Esophagus squamous epithelium (tissue), 5 donors: ENCODE measurements at places on chromosomes 2 and 18. TPM values are rescaled to one million over a fixed set of nuclear protein-coding genes. Genes with fewer than 3 reads are reported as not detected.

DNA sequence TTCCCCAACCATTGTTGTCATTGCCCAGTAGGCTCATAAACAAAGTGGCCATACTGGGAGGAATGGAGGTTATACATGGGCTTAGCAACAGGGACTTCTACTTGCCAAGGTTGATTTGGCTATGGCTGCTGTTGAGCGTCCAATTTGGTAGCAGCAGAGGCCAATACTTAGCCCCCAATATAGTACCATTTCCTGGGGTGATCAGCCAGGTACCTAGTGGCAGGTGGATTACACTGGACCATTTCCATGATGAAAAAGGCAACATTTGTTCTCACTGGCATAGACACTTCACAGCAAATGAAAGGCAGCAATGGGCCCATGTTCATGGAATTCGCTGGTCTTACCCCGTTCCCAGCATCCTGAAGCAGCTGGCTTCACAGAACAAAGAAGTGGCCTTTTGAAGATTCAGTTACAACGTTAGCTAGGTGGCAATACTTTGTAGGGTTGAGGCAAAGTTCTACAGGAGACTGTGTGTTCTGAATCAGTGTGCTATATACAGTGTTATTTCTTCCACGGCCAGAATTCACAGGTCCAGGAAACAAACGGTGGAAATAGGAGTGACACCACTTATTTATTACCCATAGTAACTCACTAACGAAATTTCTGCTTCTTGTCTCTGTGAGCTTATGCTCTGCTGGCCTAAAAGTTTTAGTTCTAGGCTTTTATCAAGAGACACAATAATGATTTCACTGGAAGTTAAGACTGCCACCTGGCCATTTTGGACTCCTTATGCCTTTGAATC, 37.5 kb downstream of the FBXO11 start:
- no peak for DNase-seq
- peaks cover 80% of the 10 kb centered on the region for H3K4me1 ChIP-seq
- H3K27me3 ChIP-seq, result no peaks in the 10 kb centered on the region
- no peak overlapping the region for H3K4me3 ChIP-seq
- peaks cover 4% of the 10 kb centered on the region for H3K36me3 ChIP-seq
- no peak overlapping the region for H3K27ac ChIP-seq

GRCh38 chr18:48932822-48933510, 17.8 kb downstream of the SMAD7 start:
- no peak for DNase-seq
- no peak overlapping the region for H3K27ac ChIP-seq
- H3K4me1 ChIP-seq, result peaks cover 62% of the 10 kb centered on the region
- H3K27me3 ChIP-seq, result no peaks in the 10 kb centered on the region
- H3K4me3 ChIP-seq, result no peak overlapping the region

DNA sequence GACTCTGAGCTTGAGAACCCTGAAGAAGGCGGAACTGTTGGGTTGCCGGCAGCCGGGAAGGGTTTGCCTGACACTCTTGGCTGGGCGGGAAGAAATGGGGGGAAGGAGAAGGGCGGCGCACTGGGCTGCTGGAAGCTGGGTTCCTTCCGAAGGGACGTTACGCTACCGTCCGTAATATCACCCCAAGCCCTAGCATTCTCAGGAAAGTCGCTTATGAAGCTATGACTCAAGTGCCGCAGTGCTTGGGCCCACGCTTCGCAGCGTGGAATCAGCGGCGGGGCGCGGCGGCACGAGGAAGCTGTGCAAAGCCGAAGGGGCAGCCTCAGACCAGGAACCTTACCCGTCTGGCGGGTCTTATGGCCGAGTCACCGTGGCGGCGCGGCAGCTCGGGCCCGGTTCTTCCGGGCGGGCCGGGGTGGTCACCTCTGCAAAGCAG, 50.2 kb upstream of the SIGLEC15 start:
- H3K36me3 ChIP-seq, result no peaks in the 10 kb centered on the region
- peak overlapping the region; percentile 54 for H3K4me3 ChIP-seq
- peaks cover 2% of the 10 kb centered on the region for H3K27me3 ChIP-seq
- no peak for DNase-seq

DNA sequence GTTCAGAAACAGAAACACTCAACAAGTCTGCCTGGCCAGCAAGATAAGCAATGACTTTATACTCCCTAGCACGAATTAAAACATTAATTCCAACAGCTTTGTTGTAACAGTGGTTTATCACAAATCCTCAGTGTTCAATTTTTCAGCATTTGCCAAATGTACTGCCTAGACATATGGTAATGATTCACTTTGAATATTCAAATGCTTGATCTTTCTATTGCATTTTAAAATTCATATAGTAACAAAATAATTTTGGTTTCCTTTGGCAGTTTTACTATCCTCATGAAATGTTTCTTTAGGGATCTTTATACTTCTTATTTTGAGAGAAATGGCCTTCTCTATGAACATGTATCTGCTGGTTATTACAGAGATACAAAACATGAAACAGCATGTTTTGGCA, 851.8 kb upstream of the NXPH2 start:
- no peak overlapping the region for H3K4me3 ChIP-seq
- no peaks in the 10 kb centered on the region for H3K27me3 ChIP-seq
- no peaks in the 10 kb centered on the region for H3K36me3 ChIP-seq
- H3K4me1 ChIP-seq, result no peaks in the 10 kb centered on the region
- no peak overlapping the region for H3K27ac ChIP-seq
- DNase-seq, result no peak

DNA sequence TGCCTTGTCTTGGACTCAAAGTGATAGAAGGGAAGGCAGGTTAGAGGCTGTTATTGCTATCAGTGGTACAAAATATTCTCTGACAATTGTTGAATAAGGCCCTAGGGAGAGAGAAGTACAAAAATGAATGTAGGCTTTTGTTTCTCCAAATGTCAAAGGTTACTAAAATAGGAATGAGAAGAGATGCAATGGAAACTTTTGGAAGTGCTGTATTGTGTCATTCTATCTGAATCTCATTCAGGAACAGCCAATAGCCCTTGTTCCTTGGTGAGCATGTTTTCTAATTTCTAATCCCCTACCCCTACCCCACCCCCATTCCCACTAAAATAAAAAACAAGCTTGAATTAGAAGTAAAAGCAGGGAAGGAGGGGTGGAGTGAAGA, 166.4 kb downstream of the GPD2 start:
- no peak for DNase-seq
- H3K27ac ChIP-seq, result no peak overlapping the region
- H3K4me1 ChIP-seq, result no peaks in the 10 kb centered on the region

DNA sequence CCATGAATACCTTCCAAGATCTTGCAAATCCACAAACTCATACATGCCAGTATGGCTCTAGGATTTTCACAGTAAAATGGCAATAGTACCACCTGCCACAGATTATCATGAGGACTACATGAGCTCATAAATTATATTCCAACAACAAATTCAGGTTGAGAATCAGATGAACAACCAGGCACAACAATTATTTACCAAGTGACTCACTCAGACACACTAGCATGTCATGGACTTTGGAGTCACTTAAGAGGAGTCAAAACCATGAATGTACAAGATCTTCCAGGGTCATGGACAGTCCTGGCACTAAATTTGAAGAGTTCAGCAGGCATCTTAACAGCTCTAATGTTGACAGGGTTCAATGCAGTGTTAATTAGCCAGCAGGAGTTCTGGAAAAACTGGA, 34.4 kb upstream of the BZW1 start:
- no peak overlapping the region for H3K27ac ChIP-seq
- no peak for DNase-seq
- H3K27me3 ChIP-seq, result no peaks in the 10 kb centered on the region
- no peak overlapping the region for H3K4me3 ChIP-seq
- no peaks in the 10 kb centered on the region for H3K36me3 ChIP-seq
- no peaks in the 10 kb centered on the region for H3K4me1 ChIP-seq

GRCh38 chr2:72109291-72109690, 38.4 kb downstream of the CYP26B1 start:
- H3K4me3 ChIP-seq, result no peak overlapping the region
- H3K27ac ChIP-seq, result no peak overlapping the region
- DNase-seq, result no peak
- no peaks in the 10 kb centered on the region for H3K4me1 ChIP-seq
- H3K27me3 ChIP-seq, result no peaks in the 10 kb centered on the region

- H3K4me1 ChIP-seq, result no peaks in the 10 kb centered on the region
- no peak for DNase-seq
- no peaks in the 10 kb centered on the region for H3K36me3 ChIP-seq
- no peaks in the 10 kb centered on the region for H3K27me3 ChIP-seq
- no peak overlapping the region for H3K27ac ChIP-seq
Measured at GRCh38 chr2:36861896-36862295, 104.4 kb downstream of the STRN start.

DNA sequence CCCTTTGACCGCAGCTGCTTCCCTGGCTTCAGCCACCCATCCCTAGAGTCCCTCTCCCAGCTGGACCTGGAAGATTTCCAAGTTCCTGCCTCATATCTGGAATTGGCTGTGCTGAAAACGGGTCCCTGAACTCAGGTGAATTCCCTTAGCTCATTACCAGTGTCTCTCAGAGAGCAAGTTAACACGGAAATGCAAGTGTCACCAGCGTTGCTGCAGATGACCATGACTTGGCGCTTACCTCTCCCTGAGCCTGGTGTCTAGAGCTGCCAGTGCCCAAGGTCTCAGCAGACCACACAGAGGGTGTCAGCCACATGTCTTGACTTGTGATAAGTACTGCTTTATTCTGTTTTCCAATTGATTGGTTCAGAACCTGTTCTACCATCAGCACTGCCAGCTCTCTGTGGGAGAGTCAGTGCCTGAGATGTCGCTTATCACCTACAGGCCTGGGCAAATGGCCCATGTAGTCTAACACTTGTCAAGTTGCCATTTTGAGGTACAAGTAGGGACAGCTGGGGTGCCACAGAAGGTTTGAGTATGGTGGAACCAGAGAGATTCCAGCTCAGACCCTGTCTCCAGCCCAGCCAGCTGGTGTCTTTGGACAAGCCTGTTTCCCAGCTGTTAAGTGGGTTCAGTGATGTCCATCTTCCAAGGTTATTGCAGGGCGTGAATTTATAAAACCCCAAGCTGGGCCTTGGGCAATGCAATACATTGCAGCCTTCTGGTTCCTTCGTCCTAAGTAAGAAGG, 48.7 kb downstream of the LYPD1 start:
- DNase-seq, result no peak
- H3K27me3 ChIP-seq, result no peaks in the 10 kb centered on the region
- no peaks in the 10 kb centered on the region for H3K36me3 ChIP-seq

DNA sequence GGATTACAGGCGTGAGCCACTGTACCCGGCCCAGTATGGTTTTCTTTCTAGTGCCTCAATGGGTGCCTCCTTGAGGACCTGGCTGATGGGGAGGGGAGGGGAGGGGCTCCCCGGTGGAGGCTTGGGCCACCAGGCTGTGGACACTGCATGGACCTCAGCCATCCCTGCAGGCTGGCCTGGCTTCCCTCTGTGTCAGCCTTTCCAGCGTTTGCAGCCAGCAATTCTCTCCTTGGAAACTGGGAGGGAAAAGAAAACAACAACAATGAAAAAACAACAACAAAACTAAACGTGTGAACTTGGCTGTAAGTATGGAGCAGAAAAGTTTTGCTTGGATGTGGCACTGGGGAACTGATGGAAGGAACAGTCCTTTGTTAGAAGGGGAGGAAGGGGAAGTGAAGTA, 159.3 kb downstream of the GLI2 start:
- no peaks in the 10 kb centered on the region for H3K4me1 ChIP-seq
- H3K36me3 ChIP-seq, result no peaks in the 10 kb centered on the region
- no peak overlapping the region for H3K4me3 ChIP-seq
- peaks cover 22% of the 10 kb centered on the region for H3K27me3 ChIP-seq

GRCh38 chr2:137927846-137928245, 36.4 kb upstream of the HNMT start:
- H3K4me1 ChIP-seq, result no peaks in the 10 kb centered on the region
- no peak overlapping the region for H3K4me3 ChIP-seq
- no peak overlapping the region for H3K27ac ChIP-seq
- H3K27me3 ChIP-seq, result no peaks in the 10 kb centered on the region
- no peaks in the 10 kb centered on the region for H3K36me3 ChIP-seq
- no peak for DNase-seq

DNA sequence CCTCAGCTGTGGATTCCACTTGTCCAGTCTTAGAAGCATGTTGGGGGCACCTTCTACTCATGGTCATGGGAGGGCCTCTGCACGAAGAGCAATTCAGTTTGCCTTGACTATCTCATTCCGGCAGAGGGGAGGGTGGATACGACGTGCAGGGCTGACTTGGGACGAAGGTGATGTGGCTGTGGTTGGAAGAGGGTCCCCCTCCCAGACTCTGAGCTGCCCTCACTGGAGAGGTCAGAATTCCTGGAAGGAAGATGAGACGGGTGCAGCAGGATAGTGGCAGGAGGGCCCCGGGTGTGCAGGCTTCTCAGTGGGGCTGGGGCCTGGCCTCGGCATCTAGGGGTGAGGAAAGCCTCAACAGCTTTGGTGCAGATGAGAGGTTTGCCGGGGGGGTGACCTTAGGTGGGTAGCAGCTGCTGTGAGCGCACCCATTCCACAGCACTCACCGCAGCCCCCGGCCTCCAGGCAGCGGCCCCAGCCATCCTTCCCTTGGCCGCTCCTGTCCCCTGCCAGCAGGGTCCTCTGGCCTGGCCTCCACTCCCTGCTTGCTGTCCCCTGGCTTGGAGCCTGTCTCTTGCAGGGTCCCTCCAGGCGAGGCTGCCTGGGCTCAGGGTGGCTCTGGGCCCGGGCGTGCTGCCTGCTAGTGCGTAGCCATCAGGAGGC, 3.2 kb downstream of the RNPEPL1 start:
- no peak for DNase-seq
- peaks cover 80% of the 10 kb centered on the region for H3K4me1 ChIP-seq
- H3K4me3 ChIP-seq, result no peak overlapping the region
- H3K27me3 ChIP-seq, result no peaks in the 10 kb centered on the region
- H3K36me3 ChIP-seq, result peaks cover 23% of the 10 kb centered on the region

- H3K36me3 ChIP-seq, result no peaks in the 10 kb centered on the region
- no peak overlapping the region for H3K4me3 ChIP-seq
- no peak overlapping the region for H3K27ac ChIP-seq
- H3K27me3 ChIP-seq, result no peaks in the 10 kb centered on the region
- DNase-seq, result no peak
Measured at GRCh38 chr2:46862514-46862913, 53.1 kb downstream of the MCFD2 start.

- no peak overlapping the region for H3K27ac ChIP-seq
- no peak overlapping the region for H3K4me3 ChIP-seq
- H3K4me1 ChIP-seq, result no peaks in the 10 kb centered on the region
- H3K27me3 ChIP-seq, result no peaks in the 10 kb centered on the region
- DNase-seq, result no peak
Measured at GRCh38 chr18:43077510-43078308, 37.8 kb downstream of the RIT2 start.

- no peak overlapping the region for H3K27ac ChIP-seq
- DNase-seq, result no peak
- peak overlapping the region; percentile 44 for H3K4me3 ChIP-seq
- no peaks in the 10 kb centered on the region for H3K36me3 ChIP-seq
- H3K4me1 ChIP-seq, result peaks cover 25% of the 10 kb centered on the region
Measured at GRCh38 chr2:26849056-26849999, 1.4 kb downstream of the DPYSL5 start.

Gene SNTG2
- total RNA-seq, result 2.0 TPM

Gene AQP4
- not detected for total RNA-seq

Gene STK16
- total RNA-seq, result 19.3 TPM

Gene HOXD3
- total RNA-seq, result 0.40 TPM

Gene TP53I3
- total RNA-seq, result 129 TPM

Gene EGR4
- total RNA-seq, result not detected

Gene CAPN13
- 5.8 TPM for total RNA-seq

Gene C1QL2
- total RNA-seq, result not detected
